Osteocyte (in vitro differentiated cells): ENCODE measurements at places on chromosomes 2 and 18. TPM values are rescaled to one million over a fixed set of nuclear protein-coding genes. Genes with fewer than 3 reads are reported as not detected.

Gene B3GNT2
- total RNA-seq = 7.9 and 8.9 TPM in 2 replicates

DNA sequence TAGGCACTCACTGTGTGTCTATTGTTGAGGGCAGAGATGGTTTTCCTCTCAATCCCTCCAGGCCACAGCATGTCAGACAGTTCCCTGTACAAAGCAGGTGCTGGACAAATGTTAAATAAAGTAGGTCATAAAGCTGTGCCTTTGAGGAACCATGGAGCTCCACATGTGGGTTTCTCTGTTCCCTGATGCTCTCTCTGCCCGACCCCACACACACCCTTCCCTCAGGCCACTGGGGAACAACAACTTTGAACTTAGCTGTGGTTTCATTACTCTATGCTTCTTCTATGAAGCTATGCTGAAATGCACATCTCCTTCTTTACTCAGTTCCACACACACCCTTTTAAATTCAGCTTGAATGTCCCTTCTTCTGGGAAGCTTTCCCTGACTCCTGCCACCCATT is 415.3 kb downstream of the HRH4 start:
- peaks cover 14% of the 10 kb centered on the region for H3K4me1 ChIP-seq
- H3K27ac ChIP-seq = no peak overlapping the region
- H3K4me3 ChIP-seq = no peak overlapping the region
- peaks cover 4% of the 10 kb centered on the region for H3K27me3 ChIP-seq
- no peaks in the 10 kb centered on the region for H3K36me3 ChIP-seq
- DNase-seq = no peak

Gene SAP130
- total RNA-seq = 23.6 and 24.9 TPM in 2 replicates

Gene RIT2
- not detected in 2 replicates for total RNA-seq

GRCh38 chr18:56382541-56382940 is 255.9 kb downstream of the TXNL1 start:
- H3K4me3 ChIP-seq = no peak overlapping the region
- H3K27me3 ChIP-seq = no peaks in the 10 kb centered on the region
- no peak for DNase-seq
- H3K27ac ChIP-seq = no peak overlapping the region
- H3K36me3 ChIP-seq = no peaks in the 10 kb centered on the region

- peaks cover 7% of the 10 kb centered on the region for H3K36me3 ChIP-seq
- peaks cover 21% of the 10 kb centered on the region for H3K4me1 ChIP-seq
- H3K4me3 ChIP-seq = no peak overlapping the region
- no peak overlapping the region for H3K27ac ChIP-seq
- no peaks in the 10 kb centered on the region for H3K27me3 ChIP-seq
- DNase-seq = no peak
These were observed 34.9 kb downstream of the CABLES1 start for GRCh38 chr18:23170137-23170536.

DNA sequence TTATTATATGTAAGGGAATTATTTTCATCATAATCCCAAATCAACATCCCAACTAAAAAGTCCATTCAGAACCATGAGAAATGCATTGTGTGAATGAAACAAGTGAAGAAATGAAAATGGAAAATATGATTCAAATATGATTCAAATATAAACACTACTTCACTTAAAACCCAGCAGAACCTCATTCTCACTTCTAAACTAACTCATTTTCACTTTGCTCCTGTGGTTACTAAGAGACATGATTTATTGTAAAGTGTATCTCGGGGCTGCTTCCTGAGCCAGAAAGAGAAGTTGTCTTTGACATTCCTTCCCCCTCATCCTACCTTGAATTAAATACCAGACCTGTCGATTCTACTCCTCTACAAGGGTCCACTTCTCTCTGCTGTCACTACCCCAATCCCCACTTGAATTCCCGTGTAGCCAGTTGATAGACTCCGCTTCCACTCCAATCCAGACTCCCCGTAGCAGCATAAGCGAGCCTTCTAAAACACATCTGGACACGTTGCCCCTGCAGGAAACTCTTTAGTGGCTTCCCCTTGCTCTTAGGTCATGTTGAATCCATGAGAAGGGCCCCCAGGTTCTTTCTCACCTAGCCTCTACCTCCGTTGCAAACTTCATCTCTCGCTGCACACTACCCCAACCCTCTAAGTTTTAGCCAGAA is 697.0 kb upstream of the ID2 start:
- H3K36me3 ChIP-seq = no peaks in the 10 kb centered on the region
- no peaks in the 10 kb centered on the region for H3K27me3 ChIP-seq
- no peaks in the 10 kb centered on the region for H3K4me1 ChIP-seq
- no peak overlapping the region for H3K27ac ChIP-seq
- no peak for DNase-seq
- no peak overlapping the region for H3K4me3 ChIP-seq
